ENCODE measurements at places on chromosomes 5 and 9.

DNA sequence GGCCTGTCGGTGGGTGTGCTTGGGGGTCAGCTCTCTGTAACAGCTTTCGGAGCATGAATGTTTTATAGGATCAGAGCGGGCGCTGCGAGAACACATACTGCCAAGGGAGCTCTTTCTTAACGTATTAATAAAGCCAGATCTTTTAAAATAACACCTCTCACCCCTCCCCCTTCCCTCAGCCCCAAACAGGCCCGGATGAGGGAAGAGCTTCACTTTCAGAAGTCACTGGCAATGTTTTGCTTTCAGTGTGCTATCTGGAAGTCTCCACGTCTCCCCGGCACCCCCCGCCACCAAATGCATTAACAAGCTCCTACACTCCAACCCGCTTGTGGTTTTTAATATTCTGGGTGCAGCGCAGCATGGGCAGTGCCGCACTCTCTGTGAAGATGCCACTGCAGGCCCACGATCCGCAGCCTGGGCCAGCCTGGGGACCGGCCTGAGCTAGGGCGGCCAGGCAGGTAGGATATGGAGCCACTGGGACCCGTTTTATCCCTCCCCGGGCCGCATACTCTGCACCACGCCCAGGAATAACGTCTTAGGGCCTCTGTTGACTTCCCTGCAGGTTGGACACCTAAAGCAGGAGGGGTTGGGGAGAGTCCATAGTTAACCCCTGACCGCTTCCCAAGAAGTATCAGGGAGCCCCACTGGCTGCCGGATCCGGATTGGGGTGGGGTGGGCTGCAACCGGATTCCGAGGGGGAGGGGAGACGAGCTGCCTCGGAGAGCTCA, 12.6 kb downstream of the NR2F1 start:
- peak; percentile 32 for DNase-seq

DNA sequence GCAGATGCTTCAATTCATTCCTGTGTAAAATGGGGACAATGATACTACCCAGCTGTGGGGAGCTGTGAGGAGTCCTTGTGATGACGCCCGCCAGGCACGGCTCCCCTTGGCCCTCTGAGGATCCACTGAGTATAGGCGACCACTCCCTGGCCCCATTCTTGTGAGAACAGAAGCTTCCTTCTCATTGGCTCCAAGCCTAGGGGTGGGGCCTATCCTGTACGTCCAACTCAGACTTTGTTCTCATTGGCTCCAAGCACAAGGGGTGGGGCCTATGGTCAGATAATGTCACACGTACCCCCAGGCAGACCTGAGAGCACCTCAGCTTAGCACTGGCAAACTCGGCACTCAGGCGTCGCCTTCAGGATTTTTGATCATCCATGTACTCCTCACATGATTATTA, 232.9 kb upstream of the MVB12B start:
- DNase-seq = no peak

DNA sequence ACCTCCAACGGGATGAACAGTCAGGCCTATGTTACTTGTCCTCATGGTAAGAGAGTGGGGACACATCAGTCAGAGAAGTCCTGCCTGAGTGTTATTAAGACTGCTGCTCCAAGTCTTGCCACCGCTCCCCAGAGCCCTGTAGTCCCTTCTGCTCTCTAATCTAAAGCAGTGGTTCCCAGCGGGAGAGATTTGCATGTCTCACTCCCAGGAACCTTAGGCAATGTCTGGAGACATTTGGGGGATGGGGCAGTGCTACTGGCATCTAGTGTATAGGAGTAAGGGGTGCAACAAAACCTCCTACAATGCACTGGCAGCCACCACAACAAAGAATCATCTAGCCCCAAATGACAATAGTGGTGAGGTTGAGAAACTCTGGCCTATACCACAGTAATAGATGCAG, 2.6 kb upstream of the SVEP1 start:
- no peak for DNase-seq

GRCh38 chr5:157026789-157027424, 32.0 kb downstream of the HAVCR1 start:
- DNase-seq = no peak
